ENCODE measurements at places on chromosomes 13 and 19.
A peak's percentile ranks its signal among the peaks of the same experiment; 100 is the strongest.

- DNase-seq: no peak
These were observed 1.9 kb upstream of the SELENOW start for GRCh38 chr19:47776568-47776967.

DNA sequence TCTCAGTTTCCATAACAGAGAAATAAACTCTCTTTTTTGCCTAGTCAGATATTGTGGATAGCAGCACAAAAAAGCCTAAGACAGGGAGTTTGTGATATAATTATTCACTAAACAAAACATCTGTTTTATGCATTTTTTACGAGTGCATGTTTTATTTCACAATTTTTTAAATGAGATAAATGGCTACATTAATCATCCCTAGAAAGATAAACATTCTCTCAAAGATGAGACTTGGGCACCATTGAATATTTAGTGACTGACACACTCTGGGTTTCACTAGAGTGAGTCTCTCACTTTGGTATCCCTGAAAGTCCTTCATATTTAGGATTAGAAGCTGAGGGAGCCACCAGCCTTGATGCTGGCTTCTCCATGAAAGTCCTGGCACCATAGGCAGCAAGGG lies 74.3 kb upstream of the LRCH1 start:
- DNase-seq: no peak

GRCh38 chr19:8681345-8682029 lies 17.1 kb downstream of the ACTL9 start:
- no peak for DNase-seq

- DNase-seq: no peak
These were observed 502 bp downstream of the VRK3 start for GRCh38 chr19:50024719-50025021.

- DNase-seq: no peak
These were observed 344.5 kb upstream of the TMTC4 start for GRCh38 chr13:101019126-101019525.

- DNase-seq: no peak
These were observed 53.8 kb downstream of the RNF6 start for GRCh38 chr13:26168237-26168814.

GRCh38 chr13:99982036-99982730 lies 599 bp downstream of the ZIC2 start:
- peak; percentile 36 for DNase-seq

DNA sequence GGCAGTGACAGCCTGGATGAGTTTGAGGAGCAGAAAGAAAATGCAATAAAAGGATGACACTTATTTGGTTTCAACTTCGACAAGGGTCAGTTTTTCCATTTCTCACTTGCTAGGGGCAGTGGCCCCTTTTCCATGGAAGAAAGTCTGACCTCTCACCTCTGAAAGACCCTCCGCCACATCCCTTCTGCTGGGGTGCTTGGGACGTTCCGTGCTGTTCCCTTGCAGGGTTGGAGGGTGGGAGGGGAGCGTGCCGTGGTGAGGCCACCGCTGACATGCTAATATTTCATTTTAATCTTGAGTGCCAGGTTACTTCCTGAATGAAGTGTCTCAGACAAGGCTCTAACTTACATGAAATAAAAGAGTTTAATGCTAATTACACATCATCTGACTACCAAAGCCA lies 5.2 kb upstream of the ZNF536 start:
- no peak for DNase-seq

DNA sequence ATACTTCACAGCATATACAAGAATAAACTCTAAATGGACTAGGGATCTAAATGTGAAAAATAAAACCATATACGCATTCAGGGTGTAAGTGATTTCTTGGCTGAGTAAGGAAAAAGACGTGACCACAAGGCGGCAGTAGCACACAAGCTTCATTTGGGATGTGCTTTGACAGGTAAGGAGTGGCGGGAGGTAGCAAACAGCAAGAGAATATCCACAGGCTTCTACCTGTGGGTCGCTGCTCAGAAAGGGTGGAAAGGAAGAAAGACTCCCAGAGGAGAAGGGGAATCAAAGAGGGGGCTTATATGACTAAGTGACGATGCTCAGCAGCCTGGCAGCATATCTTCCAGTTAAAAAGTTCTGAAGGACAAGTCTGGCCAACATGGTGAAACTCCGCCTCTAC lies 2.5 kb upstream of the ZNF121 start:
- DNase-seq: peak; percentile 45

- no peak for DNase-seq
These were observed 9.6 kb downstream of the INSL3 start for GRCh38 chr19:17811681-17812080.

GRCh38 chr19:33580645-33581037 lies 41.1 kb upstream of the CHST8 start:
- DNase-seq: no peak

DNA sequence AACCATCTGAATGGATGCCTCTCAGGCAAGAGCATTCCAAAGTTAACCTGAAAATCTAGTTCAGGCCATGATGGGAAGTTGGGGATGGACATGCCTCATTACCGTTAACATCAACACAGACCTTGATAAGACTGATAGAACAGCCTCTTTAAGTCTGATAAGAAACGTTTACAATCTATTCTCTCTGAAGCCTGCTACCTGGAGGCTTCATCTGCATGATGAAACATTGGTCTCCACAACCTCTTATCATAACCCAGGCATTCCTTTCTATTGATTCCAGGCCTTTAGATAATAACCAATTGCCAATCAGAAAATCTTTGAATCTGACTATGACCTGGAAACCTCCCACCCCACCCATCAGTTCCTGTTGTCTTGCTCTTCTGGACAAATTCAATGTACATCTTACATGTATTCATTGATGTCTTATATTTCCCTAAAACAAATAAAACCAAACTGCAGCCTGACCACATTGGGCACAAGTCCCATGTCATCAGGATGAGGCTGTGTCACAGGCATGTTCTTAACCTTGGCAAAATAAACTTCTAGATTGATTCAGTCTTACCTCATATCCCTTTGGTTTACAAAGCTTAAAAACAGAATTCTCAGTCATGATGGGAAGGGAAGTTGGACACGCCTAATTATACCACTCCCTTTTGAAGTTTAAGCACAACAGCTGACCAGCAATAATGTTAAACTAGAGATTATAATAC lies 843.8 kb upstream of the SPRY2 start:
- DNase-seq: no peak

GRCh38 chr13:77980592-77980991 lies 62.0 kb upstream of the EDNRB start:
- DNase-seq: no peak

DNA sequence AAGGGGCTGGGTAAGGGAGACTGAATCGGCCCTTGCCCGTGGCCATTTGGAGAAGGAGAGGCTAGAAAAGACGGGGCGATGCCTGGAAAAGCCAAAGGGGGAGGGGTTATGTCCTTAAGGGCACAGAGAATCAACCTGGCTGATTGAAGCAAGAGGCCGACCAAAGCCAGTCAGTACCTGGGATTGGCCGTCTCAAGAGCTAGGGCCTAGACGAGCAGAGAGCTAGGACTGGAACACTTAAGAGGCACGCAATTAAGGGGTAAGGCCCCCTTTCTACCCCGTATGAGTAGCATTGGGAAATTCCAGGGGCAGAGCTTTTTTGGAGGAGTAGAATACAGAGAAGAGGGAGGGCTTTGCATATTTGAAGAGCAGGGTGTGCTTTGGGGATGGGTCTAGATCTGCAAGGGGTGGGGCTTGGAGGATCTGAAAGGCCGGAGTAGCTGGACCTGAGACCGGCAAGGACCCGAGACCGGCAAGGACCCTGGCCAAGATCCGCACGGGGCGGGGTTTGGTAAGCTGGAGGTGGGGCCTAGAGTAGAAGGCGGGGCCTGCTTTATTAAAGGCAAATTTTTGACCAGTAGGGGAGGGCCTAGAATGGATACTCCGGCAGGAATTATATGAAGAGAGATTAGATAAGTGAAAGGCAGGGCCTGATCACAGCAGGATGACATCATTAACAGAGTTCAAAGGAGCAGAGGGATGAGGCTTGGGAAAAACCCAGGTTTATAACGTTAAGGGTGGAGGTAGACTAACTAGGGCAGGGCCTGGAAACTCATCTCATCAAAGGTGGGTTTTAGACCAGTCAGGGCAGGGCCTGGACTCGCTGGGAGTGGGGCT lies 10.7 kb upstream of the CACNG6 start:
- no peak for DNase-seq

DNA sequence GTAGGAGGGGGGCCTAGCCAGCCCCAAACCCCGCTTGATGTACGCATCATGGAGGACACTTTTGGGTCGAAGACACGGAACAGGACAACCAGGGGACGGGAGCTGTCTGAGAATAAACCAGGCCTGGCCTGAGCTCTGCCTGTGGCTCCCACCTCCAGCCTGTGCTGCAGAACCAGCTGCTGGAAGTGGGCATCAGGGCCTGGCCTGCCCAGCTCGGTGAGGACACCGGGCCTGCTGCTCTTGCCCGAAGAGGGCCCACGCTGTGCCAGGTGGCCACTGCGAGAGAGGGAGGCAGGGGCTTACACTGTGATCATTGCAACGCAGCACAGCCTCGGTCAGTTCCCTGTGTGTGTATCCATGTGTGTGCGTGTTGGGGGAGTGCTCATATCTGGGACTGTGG lies 34.6 kb downstream of the CEBPG start:
- DNase-seq: peak; percentile 36

DNA sequence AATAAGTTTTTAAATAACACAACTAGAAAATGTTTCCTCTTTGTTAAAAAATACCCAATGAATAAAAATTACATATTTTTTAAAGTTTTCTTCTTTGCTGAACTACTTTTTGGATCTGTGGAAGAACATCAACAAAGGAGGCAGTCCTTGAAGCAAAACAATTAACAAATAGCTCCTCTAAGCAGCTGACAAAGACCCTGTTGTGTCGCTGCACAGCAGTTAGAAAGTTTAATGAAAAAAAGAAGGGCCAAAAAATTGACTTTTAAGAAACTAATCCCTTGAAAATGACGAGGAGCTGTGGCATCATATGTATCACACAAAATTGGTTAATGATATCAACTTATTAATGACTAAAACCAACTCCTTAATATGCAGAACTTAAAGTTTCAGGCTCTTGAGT lies 72.1 kb downstream of the SLITRK1 start:
- no peak for DNase-seq

- DNase-seq: no peak
These were observed 43.6 kb downstream of the STOML3 start for GRCh38 chr13:38947054-38947453.

DNA sequence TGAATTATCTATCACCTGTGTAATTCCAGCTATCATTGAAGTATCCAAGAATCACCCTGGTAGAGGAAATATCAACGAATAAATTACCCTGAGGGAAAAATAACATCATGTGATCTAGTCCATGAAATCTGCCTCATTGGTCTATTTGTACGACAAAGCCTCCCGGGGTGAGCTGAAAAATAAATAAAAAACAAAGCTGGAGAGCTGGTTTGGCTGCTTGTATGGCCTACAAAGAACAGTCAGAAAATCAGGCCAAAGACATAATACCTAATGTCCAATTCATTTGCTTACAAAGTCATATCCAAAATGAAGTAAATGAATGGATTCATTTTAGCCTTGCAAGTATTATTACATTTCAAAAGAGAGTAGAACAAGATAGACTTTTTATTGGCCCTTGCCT lies 449.9 kb downstream of the KLF12 start:
- DNase-seq: no peak

- DNase-seq: no peak
These were observed 66.0 kb downstream of the TEX26 start for GRCh38 chr13:30998136-30999088.

All from Right ventricle myocardium superior (tissue), 1 donor.